ENCODE measurements at places on chromosomes 6 and 20.

DNA sequence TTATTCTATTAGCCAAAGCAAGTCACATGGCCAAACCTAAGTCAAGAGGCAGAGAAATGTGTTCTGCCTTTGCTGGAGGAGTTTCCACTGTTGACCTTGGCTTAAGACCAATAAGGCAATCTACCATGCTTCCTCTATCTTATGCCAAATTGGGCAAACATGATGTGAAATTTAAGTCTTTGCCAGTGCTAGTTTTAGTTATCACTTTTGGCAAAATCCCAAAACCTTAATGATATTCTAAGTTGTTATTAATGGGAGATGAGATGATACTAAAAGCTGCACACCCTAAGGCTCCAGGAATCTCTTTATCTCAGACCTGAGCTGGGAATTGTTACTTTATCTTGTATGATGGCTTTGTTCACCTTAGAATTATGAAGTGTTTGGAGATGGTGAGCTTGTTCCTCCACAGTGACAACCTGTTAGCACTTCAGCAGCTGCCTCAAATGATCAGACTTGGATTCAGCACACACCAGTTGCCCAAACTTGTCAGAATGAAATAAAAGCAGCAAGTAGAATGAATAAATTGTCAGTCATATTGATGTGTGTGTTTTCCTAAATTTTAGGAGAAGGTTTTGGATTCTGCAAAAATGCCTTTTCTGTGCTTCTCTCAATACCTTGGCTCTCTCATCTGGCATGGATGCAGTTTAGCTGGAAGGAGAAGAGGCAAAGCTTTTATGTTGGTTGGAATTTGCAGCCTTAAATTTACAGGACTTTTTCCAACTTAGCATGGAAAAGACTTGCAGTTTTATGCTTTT, 49.3 kb downstream of the RIN2 start:
- no peak for DNase-seq

- no peak for DNase-seq
Measured at GRCh38 chr6:30915591-30915946, 1.5 kb downstream of the VARS2 start.

DNA sequence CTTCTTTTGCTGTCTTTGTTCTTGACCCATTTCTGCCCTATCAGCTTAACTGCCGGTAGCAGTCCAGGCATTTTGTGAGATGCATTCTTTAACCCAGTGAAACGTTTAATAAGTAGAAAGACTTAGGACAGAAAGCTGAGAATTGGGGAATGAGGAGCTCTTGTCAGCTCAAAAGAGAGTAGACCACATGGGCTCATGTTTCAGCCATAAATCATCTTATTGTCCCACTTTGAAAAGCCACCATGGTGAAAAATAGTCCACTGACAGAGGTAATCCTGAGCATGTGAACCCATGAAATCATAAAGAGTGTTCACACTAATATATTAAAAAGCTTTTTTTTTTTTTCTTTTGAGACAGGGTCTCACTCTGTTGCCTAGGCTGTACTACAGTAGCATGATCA, 16.3 kb downstream of the ORC3 start:
- DNase-seq, result no peak

- DNase-seq, result no peak
Measured at GRCh38 chr20:1537731-1538058, 19.8 kb downstream of the SIRPD start.

- peak; percentile 78 for DNase-seq
Measured at GRCh38 chr6:149922642-149923326, at the start of gene RAET1G. TSS of gene RAET1G (minus strand) at chr6:149923121. CDS start at chr6:149923010, 111 bp downstream.
